ENCODE measurements at places on chromosomes 7 and 10.

DNA sequence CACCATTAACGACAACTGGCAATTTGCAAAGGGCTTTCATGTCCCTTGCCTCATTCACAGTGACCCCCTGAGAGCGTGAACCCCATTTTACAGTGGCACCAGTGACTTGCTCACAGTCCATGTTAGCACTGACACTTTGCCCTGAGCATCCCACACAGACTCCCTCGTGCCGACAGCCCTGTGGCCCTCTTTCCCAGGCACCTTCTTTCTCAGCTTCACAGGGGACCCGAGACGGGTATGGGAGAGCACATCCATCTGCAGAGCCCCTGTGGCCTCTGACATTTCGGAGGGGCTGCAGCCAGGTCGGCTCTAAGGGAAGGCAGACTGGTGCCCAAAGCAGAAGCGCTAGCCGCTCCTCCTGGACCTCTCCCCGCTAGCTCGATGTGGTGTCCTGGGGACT, 10.8 kb downstream of the LOXL4 start:
- DNase-seq: no peak

GRCh38 chr7:20665096-20665495, 49.6 kb downstream of the ABCB5 start:
- DNase-seq: no peak

DNA sequence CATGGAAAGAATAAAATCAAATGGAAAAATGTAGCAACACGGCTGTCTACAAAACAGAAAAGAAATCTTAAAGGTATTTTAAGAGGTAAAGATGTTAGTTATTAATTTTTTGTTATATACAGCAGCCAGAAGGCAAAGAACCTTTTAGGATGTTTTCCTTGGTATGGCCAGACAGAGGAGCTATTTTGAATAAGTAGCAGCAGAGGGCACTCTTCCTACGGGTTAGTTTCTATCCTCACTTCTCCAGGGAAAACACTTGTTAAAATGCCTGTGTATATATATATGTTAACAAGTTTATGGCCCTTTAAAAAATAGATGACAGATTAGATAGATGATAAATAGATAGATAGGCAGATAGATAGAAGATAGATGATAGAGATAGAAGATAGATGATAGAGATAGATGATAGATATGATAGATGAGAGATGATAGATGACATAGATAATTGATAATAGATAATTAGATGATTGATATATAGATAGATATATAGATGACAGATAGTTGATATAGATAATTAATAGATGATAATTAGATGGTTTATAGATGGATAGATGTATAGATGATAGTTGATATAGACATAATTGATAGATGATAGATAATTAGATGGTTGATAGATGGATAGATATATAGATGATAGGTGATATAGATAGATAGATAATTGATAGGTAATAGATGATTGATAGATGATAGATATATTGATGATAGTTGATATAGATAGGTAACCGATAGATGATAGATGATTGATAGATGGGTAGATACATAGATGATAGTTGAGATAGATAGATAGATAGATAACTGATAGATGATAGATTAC, 57.8 kb upstream of the WIPF3 start:
- DNase-seq: no peak

DNA sequence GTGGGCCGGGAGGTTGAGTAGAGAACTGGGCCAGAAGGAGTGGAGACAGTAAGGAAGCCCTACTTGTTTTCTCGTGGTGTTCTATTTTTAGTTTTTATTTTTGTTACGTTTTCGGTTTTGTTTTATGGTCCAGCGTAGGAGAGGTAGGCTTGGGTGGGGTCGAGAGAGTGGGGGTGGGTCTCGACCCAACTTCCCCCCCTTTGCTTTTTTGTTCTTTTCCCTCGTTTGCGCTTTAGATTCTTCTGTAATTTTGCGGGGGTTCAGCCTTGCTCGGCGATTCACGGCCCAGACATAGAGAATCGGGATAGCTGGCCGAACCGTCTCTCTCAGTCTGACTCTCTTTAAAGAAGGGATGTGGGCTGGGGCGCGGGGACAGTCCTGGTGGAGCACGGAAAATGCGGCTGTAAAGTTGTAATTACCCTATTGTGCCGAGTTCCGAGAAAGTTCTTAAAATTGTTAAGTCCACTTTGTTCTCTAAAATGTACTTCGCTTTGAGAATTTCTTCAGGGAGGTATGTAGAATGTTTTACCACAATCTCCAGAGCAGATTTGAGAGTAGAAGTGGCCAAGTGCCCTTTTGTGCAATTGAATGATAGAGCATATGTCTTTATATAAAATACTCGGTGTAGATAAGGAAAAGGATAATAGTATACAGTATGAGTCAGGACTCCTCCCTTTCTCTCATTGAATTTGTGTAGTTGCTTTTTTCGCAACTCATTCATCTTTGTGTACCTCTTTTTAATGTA, 816 bp downstream of the DMTF1 start:
- DNase-seq: no peak

DNA sequence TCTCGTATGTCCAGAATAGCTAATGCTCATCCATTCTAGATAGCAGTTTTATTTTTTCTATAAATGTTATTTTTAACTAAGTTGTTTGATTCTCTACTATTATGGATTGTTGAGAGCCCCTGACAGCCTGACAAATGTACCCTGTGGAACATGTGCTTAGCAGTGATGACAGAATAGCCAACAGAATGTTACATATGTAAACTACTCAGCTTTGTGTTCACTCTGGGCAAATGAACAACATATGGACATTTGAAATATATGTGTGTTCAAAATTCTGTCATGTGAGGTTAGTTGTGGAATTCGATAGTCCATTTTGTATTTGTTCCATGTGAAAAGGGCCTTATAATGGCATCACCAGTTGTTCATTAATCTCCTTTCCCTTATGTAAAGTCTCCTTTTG, 199.7 kb downstream of the EXOC4 start:
- DNase-seq: no peak

- DNase-seq: no peak
These were observed 6.9 kb downstream of the ITGB1 start for GRCh38 chr10:32951111-32951510.

DNA sequence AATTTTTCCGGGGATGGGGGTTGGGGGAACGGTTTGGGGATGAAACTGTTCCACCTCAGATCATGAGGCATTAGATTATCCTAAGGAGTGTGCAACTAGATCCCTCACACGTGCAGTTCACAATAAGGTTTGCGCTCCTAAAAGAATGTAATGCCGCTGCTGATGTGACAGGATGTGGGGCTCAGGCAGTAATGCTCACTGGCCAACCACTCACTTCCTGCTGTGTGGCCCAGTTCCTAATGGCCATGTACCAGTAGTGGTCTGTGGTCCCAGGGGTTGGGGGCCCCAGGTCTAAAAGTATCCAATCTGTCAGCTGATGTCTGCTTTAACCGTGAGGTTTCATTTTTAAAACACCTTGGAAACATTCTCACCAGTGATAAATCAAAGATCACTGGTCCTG, 2.2 kb downstream of the STN1 start:
- DNase-seq: no peak

DNA sequence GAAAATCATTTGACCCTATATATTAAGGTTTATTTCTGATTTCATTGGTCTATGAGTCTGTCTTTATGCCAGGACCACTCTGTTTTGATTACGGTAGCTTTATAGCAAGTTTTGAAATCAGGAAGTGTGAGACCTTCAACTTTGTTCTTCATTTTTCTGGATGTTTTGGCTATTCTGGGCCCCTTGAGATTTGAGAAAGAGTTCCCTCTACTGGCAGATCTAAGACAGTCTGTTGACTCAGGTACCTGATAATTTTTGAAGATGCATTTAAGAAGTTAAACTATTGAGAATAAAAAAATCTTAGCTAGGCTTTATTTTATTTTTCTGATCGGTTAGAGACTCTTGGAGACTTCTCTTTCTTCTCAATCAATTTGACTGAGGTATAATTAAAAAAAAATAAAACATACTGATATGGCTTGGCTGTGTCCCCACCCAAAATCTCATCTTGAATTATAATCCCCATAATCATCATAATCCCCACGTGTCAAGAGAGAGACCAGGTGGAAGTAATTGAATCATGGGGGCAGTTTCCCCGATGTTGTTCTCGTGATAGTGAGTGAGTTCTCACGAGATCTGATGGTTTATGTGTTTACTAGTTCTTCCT, 209.2 kb downstream of the SNX10 start:
- DNase-seq: no peak

DNA sequence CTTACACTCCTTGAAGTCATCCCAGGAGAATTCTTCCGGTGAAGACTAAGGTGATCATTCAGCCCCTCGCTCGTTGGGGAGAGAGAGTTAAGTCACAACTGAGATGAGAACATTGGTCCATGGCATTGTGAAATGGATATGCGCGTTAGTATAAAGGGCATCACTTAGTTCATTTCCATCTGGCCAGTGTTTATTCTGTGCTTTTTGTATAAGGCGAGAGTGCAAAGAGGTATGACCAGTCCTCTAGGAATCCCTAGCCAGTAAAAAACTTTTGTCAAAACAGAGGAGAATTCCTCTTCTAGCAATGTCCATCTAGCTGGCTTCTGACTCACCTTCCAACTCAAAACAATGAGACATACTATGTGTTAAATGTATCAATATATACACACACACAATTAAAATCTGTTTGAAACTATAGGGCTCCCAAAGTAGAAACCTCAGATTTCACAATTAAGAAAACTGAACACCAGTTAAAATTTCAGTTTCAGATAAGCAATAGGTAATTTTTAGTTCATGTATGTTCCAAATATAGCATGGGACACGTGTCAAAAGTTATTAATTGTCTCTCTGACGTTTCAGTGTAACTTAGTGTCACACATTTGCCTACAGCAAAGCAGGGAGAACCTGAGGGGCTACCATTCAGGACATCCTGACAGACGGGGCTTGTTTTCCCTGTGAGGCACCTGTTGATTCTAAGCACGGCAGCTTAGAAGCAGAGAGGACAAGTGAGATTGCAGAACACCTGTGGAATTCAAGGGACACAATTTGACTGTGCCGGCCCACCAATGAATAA, 158.9 kb downstream of the KLF6 start:
- no peak for DNase-seq

All from SIG-M5 (cell line).